ENCODE measurements at places on chromosomes 5 and 9.

GRCh38 chr5:100726116-100726515 lies 177.0 kb downstream of the ST8SIA4 start:
- H3K36me3 ChIP-seq, result no peaks in the 10 kb centered on the region
- peaks cover 1% of the 10 kb centered on the region for H3K4me1 ChIP-seq
- no peak for DNase-seq
- no peak overlapping the region for H3K27ac ChIP-seq
- no peaks in the 10 kb centered on the region for H3K27me3 ChIP-seq

- no peak overlapping the region for H3K4me3 ChIP-seq
- no peaks in the 10 kb centered on the region for H3K36me3 ChIP-seq
- peaks cover 5% of the 10 kb centered on the region for H3K4me1 ChIP-seq
- no peaks in the 10 kb centered on the region for H3K27me3 ChIP-seq
- peak overlapping the region; percentile 96 for H3K27ac ChIP-seq
Measured at GRCh38 chr5:124747791-124748686, 1.6 kb upstream of the ZNF608 start.

- H3K4me1 ChIP-seq, result peaks cover 4% of the 10 kb centered on the region
- no peak overlapping the region for H3K27ac ChIP-seq
- H3K27me3 ChIP-seq, result peaks cover 6% of the 10 kb centered on the region
- DNase-seq, result no peak
- H3K36me3 ChIP-seq, result no peaks in the 10 kb centered on the region
Measured at GRCh38 chr9:110911659-110912418, 126.4 kb downstream of the LPAR1 start.

- H3K4me1 ChIP-seq, result no peaks in the 10 kb centered on the region
- H3K27ac ChIP-seq, result no peak overlapping the region
Measured at GRCh38 chr5:63293317-63293716, 668.9 kb downstream of the HTR1A start.

GRCh38 chr9:131736431-131736830 lies 3.4 kb downstream of the RAPGEF1 start:
- no peak for DNase-seq
- H3K27me3 ChIP-seq, result no peaks in the 10 kb centered on the region
- peaks cover 82% of the 10 kb centered on the region for H3K4me1 ChIP-seq
- peaks cover 56% of the 10 kb centered on the region for H3K36me3 ChIP-seq
- H3K27ac ChIP-seq, result peak overlapping the region; percentile 91
- peak overlapping the region; percentile 88 for H3K4me3 ChIP-seq
